Naive thymus-derived CD4-positive, alpha-beta T cell (primary cell): ENCODE measurements at places on chromosomes 4 and X. TPM values are rescaled to one million over a fixed set of nuclear protein-coding genes. Genes with fewer than 3 reads are reported as not detected.

Gene PRSS12
- polyA plus RNA-seq = not detected

Gene PABPC1L2A
- polyA plus RNA-seq = not detected

Gene UCP1
- polyA plus RNA-seq = not detected

GRCh38 chr4:37909332-37910090, 18.6 kb downstream of the TBC1D1 start:
- DNase-seq = no peak

DNA sequence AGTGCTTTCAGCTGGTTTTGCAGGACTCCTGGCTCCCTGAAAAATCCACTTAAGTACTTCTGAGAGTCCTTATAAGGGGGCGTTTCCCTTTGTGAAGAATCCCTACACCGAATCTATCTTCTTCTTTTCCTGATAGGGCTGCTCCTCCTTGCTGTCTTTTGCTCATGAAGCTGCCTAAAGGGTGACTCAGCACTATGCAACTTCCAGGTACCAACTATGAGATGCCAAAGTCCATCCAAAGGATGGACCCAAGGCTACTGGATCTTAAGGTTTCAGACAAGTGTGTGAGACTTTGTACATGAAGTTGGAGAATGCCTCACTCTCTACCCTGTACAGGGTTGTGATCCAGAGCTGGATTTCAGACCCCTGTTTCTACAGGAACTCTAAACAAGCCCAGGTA, 485.0 kb upstream of the FAT1 start:
- DNase-seq = no peak

Gene DDX53
- polyA plus RNA-seq = not detected
